Fibroblast of skin of left biceps (primary cell): ENCODE measurements at places on chromosomes 1 and 21.

GRCh38 chr1:3787745-3788605 is 8.3 kb downstream of the LRRC47 start:
- no peak for DNase-seq

GRCh38 chr1:209742409-209743144 is 13.3 kb upstream of the TRAF3IP3 start:
- no peak for DNase-seq

- DNase-seq = no peak
Observed at GRCh38 chr1:13749543-13750341, 49.8 kb downstream of the PRDM2 start.

DNA sequence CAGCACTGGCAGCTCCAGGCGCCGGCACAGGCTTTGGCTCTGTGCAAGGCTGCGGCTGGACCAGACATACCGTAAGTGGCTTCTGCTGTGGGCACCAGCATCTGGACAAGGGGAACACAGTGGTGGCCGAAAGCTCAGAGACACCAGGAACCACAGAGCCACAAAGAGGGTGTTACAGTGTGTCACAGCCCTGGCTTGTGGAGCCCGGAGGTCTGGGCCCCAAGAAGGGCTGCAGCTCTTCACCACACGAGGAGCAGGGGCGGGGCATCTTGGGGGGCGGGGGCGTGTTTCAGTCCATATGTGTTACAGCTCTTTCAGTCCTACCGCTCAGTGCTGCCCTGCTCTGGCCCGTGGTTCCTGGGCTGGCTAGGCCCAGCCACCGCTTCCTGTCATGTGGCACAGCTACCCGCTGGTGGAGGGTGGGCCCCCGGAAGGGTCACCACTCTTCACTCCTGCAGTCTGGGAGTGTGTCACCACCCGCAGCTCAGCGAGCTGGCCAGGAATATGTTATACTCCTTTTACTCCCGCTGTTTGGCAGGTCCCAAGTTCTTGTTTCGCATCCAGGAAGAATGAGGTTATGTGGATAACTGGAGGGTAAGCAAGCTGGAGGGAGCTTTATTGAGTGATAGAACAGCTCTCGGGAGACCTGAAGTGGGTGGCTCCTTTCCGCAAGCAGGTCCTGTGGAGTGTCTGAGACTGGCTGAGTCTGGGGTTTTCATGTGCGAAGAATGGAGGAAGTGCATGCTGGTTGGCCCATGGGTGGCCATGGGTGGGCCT is 3.3 kb upstream of the LSM10 start:
- DNase-seq = peak; percentile 21

- no peak for DNase-seq
Observed at GRCh38 chr1:13494025-13494424, 19.8 kb downstream of the LRRC38 start.

- no peak for DNase-seq
Observed at GRCh38 chr1:56827711-56828110, 8.5 kb upstream of the FYB2 start.

- DNase-seq = no peak
Observed at GRCh38 chr1:216181590-216181989, 241.7 kb downstream of the USH2A start.

DNA sequence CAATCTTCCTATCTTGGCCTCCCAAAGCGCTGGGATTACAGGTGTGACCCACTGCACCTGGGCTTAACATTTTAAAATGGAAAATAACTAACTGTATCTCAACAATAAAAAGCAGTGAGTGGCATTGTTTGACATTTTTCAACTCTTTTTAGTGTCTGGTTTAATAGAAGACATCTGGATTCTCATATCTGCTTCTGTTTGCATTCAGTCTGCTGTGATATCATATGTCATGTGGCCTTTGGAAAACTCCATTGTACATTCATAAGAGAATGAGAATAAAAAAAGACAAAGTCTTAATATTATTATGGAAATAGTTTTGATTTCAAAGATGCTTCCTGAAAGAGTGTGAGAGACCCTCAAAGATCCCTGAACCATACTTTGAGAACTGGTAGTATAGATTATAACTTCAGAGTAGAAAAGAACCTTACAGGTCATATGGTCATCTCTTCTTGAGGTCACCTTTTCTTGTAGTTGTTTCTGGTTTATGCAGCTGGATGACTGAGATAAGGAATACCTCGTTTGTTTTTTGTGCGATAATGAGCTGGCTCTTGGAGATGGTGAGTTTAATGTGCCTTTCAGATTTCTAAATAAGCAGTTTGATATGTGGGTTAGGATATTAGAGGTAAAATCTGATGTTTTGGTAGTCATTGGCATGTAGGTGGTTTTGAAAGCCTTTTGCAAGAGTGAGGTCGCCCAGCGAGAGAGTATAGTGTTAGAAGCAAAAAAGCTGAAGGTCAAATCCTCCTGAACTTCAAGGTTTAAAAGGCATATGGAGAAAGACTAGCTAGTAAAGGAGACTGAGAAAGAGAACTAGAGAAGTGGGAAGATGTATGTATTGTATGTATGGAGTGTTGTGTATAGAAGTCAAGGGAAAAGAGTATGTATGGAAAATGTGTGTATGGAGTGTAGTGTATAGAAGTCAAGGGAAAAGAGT is 17.2 kb downstream of the CEP350 start:
- DNase-seq = no peak

DNA sequence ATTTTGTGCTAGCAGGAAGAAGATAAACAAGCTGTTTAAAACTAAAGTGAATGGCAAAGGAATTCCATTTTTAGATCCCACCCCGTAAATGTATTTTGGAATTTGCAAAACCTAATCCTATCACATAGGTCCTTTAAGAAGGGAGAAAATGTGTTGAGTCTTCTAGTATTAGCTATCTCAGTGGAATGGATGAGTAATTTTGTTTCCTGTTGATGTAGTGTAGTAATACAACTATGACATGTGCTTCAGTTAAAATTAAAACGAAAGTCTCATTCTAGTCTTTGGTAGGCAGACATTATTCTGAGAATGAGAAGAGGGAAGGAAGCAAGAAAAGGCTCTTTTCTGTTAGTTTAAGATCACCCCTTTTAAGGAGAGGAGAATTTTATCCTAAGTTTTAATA is 265.9 kb upstream of the C1orf105 start:
- peak; percentile 84 for DNase-seq

DNA sequence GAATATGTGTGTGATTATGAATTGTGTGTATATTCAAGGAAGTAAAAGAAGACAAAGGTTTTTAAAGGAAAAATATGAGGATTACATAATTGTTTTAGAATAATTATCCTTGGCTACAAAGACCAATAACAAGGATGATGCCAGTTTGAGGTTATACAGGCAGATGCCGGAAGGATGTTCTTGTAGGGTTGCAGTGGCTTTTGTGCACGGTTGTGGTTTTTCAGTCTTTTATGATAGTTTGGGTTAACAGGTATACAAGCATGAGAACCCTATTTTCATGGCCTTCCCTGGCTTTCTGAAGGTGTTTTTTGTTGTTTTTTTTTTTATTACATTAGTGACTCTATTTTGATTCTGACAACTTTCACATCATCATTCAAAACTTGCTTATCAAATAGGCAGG is 4.9 kb downstream of the CR2 start:
- DNase-seq = no peak

- no peak for DNase-seq
Observed at GRCh38 chr1:196677781-196678509, 26.1 kb downstream of the CFH start.

GRCh38 chr1:246448373-246448772 is 58.7 kb downstream of the SMYD3 start:
- DNase-seq = no peak

- no peak for DNase-seq
Observed at GRCh38 chr1:74637296-74637695, 36.3 kb downstream of the ERICH3 start.

- DNase-seq = no peak
Observed at GRCh38 chr1:65238010-65238409, 71.3 kb upstream of the DNAJC6 start.
